Activated T-helper 1 cell treated with anti-CD3 and anti-CD28 coated beads, Interleukin-2, amount 50 U/mL, for 16 hours (primary cell): ENCODE measurements at places on chromosomes 3 and 15.

DNA sequence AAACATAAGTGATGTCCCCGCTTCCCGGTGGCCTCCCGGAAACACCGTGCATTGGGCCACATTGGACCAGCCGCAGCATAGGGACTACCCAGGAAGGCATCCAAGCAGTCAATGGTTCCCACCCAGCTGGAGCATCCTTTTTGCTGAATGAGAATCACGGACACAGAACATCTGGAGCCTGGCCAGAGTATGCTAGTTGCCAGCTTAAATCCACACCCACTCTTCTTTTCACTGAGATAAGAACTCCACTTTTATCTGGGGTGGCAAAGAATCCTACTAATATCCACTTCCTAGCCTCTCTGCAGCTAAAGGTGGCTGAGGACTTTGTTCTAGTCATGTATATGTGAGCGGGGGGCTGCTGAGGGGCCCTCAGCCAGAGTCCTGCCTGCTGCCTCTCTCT, 95.2 kb upstream of the PLXNA1 start:
- no peak for DNase-seq

- DNase-seq = no peak
Measured at GRCh38 chr3:191966556-191966955, 505.6 kb downstream of the PYDC2 start.

- DNase-seq = no peak
Measured at GRCh38 chr3:33430571-33430970, 9.6 kb downstream of the UBP1 start.

DNA sequence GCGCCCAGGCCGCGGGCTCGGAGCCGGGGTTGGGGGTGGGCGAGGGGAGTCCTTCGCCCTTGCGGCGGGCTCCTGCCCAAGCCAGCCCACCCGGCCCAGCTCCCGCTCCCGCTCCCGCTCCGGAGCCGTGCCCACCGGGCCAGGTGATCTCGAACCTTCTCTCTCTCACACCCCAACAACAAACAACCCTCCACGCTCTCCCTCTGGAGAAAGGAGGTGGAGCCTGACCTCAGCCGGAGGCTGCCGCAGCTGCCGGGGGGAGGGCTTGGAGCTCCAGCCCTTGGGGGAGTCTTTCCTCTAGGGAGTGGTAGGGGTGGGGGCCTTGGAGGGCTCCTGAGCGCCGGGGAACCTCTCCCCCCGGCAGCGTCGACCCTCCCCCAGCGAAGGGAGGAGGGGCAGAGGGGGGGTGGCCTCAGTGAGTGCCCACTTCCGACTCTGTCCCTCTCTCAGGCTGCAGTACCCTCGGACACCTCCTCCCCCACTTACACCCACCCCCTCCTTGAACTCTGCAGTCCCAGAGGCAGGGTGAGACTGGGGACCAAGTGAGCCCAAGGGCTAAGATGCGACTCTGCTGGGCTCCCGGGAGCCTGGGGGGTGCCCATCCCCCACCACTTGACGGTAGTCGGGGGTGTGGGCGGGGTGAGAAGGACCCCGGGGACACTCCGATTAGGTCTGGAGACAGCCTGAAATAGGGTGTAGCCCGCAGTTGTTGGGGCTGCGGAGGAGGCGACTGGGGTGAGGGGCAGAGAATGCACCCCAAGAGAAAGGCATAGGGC, 4.4 kb upstream of the BAHD1 start:
- DNase-seq = no peak

DNA sequence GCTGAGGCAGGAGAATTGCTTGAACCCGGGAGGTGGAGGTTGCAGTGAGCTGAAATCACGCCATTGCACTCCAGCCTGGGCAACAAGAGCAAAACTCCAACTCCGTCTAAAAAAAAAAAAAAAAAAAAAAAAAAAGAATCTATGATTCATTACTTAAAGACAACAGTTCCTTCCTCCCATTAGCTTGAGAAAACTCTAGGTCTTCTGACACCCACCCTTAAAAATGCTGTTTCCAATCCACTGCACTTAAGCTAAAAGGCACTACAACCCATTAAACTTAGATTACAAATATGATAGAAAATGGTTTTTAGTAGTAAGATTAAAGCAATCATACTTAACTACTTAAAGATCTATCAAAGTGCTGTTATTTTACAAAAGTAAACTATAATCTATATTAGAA, 40.0 kb upstream of the BHLHE40 start:
- no peak for DNase-seq

GRCh38 chr3:13177236-13177635, 104.0 kb upstream of the IQSEC1 start:
- DNase-seq = no peak
